Stimulated activated CD4-positive, alpha-beta T cell treated with anti-CD3 and anti-CD28 coated beads, Interleukin-1b, Interleukin-23, amount 100 ng/mL, for 1 hour (primary cell): ENCODE measurements at places on chromosomes 2 and 18.

DNA sequence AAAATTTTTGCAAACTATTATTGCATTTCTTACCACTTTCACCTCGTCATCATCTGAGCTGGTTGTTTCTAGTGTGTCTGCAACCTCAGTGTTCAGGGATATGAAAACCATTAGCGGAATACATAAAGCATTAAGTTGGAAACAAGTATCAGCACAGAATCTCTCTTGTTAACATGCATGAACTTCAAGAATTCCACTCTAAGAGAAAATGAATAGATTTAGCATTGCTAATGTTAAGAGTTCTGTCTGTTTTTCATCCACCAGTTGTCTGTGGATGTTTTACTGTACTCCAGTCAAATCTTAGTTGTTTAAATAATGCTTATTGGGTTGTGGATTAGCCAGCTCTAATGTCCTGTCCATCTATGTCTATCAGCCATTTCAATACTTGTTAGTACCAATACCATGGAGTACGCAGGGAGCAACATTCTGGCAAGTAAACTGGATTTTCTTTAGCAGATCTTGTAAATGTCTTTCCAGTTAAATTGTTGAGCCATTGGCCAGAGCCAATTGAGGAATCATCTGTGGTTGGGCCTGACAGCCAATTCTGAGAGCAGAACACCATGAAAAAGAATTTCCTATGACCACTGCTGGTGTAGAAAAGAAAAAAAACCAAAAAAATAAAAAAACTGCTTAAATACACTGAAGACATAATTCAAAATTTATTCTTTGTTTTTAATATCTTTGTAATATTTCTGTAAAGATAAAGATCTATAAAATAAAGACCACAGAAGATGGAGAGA is 82.5 kb downstream of the SLC8A1 start:
- DNase-seq = no peak

- DNase-seq = no peak
These were observed 272.4 kb upstream of the DPP10 start for GRCh38 chr2:114170070-114170469.

DNA sequence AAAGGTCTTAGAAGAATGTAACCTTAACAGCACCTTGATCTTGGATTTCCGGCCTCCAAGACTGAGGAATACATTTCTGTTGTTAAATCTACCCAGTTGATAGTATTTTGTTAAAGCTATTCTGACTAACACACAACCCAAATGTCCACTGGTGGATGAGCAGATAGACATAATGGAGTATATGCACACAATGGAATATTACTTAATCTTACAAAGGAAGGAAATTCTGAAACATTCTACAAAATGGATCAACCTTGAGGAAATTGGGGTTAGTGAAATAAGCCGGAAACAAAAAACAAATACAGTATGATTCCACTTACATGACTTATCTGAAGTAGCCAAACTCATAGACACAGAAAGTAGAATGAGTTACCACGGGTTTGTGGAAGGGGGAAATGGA is 168.7 kb downstream of the ZNF804A start:
- no peak for DNase-seq

DNA sequence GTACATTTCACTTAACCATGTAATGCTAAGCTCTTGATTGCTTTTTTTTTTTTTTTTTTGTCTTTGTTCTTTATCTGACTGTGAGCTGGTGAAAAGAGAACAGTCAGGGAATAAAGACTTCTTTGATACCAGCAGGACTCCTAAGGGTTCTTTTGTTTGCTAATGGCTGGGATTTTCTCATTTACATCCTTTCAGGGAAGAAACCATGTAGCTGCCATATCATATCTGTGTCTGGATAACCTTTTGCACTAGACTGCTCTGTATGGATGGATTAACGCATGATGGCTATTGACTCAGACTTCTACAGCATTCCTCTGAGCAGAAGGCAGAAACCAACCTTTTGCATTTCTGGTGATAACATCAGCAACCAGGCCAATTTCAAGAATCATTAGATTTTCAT is 504.0 kb downstream of the LRRTM4 start:
- no peak for DNase-seq

- no peak for DNase-seq
These were observed 125.5 kb downstream of the KLHL29 start for GRCh38 chr2:23510471-23510870.

DNA sequence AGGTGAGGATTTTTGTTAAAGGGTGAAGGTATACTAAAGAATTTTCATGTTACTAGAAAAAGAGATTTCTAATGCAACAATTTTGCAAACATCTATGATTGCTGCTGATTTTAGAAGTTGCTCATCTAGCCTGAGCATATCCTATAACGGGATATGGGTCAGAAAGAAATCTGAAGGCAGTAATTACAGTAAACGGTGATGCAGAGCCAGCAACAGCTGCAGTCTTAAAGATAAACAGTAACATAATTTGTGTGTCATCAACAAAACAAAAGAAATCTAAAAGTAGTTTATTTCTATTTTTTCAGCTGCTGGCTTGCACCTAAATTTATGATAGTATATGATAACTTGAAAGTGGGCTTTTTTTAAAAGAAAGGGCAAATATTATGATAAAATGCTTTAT is 215.7 kb downstream of the SLC4A10 start:
- no peak for DNase-seq

DNA sequence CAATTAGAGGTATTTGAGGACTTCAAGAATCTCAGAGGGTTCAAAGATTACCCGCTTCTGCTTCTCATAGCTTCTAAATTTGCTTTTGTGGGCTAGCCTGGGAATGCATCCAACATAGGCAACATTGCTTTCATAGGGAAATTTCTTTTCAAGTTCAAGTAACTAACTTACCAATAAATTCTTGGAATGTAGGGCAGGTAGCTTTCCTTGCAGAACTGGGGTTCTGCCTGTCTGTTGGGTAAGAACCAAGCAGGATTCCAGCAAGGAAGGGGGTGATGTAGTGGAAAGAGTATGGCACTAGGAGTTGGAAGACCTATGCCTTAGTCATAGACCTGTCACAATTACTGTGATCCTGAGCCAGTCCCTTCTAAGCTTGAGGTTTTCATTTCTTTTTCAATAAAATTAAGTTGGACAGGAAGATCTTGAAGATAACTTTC is 164.1 kb downstream of the FHOD3 start:
- DNase-seq = no peak

- DNase-seq = no peak
These were observed 328.4 kb downstream of the CLIP4 start for GRCh38 chr2:29443627-29444026.

DNA sequence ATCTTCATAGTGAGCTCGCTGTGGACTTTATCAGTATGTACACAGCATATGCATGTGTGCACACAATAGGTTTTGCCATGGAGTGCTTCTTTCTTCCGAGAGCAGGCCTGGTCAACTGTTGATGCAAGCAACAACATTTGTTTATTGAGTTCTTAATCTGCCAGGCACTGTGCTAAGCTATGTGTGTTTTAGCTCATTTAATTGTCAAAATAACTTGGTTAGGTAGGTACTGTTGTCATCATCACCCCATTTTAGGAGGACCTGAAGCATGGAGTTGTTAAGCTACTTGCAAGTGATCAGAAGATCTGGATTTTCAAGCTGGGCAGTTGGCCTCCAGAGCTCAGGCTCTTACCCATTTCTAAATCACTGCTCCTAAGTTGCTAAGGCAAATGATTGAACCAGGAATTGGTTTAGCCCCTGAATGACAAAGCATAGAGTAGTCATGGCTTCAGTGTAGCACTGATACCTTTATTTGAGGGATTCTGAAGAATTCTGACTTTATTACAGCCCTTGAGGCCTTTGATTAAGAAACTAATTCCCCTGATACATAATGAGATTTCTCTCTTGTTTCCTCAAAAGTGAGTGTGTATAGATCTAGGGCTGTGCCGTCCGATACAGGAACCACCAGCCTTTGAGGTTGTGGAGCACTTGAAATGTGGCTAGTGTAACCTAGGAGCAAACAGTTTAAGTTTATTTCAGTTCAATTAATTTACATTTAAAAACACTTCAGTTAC is 132.9 kb downstream of the FMNL2 start:
- no peak for DNase-seq

- DNase-seq = no peak
These were observed 13.8 kb downstream of the RRM2 start for GRCh38 chr2:10136101-10136934.

DNA sequence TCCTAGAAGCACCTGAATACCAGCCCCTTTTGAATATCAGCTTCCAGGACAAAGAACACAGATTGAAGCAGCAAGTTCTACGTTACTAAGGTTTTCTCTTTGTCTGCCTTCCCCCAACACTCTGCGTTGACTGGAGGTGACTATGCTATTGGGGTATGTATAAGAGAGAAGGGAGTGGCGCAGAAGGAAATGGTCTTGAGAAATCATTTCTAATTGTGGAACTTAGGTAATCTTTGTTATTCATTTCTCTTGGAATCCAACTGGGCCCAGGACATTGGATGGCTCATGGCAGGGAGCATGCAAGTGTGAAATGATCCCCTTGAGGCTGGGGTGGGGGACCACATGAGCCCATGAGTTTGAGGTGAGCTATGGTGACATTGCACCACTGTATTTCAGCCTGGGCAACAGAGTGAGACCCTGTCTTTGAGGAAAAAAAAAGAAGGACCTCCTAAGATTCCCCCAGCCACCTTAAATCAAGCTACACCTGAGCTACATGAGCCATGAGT is 29.7 kb downstream of the XDH start:
- no peak for DNase-seq

DNA sequence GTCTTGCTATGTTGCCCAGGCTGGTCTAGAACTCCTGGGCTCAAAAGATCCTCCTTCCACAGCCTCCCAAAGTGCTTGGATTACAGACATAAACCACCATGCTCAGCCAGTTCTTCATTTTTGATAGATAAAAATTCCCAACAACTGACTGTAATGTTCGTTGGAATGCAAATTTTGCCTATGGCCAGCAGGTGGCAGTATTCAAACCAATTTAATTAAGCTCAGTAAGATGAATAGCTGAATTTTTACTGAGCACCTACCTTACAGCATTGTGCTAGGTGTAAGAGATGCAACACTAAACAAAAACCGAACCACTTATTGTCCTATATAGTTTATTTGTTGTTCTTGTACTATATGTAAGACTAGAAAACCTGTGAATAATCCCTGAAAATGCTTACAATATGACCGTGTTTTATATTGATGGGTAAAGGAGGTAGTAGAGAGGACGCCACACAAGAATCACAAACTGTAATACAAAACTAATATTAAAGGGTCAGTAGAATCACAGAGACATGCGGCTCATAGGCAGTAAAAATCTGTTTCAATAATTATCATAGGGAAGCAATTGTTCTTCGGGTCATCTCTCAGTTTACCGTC is 8.2 kb upstream of the TMEM182 start:
- DNase-seq = no peak

GRCh38 chr2:198273660-198274059 is 469.3 kb downstream of the PLCL1 start:
- no peak for DNase-seq

DNA sequence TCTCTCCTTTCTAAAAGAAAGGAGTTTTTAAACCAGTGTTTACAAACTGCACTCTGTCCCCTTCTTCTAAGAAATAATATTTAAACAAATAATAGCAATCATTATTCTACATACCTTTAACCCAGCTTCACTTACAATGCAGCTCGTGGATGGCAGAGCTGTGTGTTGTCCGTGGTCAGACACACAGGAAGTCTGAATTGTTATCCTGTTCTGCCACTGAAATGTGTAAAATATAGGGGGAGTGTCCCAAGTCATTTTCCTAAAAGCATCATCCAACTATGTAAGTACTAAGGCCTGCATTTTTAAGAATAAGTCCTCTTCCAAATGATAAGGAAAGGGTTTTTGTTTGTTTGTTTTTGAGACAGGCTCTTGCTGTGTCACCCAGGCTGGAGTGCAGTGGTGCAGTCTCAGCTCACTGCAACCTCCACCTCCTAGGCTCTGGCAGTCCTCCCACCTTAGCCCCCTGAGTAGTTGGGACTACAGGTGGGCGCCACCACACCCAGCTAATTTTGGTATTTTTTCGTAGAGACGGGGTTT is 2.7 kb upstream of the PPP4R1 start:
- no peak for DNase-seq

- no peak for DNase-seq
These were observed 824 bp upstream of the VPS54 start for GRCh38 chr2:64019975-64020528.

DNA sequence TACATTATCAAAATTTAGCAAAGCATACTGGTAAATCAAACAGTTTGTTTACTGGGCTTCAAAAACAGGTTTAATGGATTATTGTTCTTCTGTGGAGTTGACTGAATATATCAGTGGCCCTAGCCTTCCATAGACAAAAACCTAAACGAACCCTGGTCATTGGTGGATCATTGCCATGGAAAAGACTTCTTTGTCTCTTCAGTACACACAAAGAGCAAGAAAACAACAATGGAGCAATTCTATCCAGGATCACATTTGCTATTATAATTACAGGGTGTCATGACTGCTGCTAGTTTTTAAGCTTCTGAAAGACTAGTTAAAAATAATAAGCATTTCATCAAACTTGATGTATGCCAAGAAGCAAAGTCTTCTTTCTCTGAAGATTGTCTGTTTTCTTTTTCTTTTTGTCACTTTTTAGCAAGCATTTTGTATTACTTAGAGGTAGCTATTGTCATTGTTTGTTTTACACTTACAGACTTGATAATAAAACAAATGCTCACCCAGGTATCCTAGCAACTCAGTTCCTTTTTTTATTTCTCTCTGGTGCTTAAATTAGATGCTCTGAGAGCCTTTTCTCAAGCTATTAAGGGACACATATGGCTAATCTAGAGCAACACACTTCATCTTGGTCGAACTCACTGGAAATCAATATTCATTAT is 1228.7 kb upstream of the DDX18 start:
- DNase-seq = no peak

DNA sequence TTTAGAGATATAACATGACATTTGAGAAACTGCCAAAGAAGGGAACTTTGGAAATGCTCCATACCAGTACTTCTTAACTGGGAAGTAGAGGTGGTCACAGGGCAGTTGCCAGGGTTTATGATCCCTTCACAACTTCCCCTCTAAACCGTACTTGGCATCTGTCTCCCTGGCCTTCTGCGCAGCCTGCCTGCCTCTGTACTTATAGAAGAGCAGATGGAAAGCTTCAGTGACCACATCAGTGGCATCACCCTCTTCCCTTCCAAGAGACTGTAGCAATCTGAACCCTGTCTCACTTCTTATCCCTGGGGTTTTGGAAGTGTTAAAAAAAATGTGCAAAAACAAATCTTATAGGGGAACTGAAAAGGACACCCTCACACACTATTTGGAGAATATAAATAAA is 64.1 kb downstream of the EIF2AK3 start:
- DNase-seq = no peak

DNA sequence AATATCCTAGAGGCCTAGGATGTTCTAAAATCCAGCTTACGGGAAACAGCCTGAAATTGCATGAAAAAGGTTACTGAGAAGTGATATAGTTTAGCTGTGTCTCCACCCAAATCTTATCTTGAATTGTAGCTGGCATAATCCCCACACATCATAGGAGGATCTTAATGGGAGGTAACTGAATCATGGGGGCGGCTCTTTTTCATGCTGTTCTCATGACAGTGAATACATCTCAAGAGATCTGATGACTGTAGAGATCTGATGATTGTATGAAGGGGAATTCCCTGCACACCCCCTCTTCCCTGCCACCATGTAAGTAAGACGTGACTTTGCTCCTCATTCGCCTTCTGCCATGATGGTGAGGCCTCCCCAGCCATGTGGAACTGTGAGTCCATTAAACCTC is 385.6 kb upstream of the ID2 start:
- DNase-seq = no peak

- no peak for DNase-seq
These were observed 195.4 kb downstream of the FAM210A start for GRCh38 chr18:13530879-13531387.

- DNase-seq = no peak
These were observed 34.2 kb downstream of the SPATS2L start for GRCh38 chr2:200340508-200341224.
